ENCODE measurements at places on chromosomes 2 and 18. TPM values are rescaled to one million over a fixed set of nuclear protein-coding genes. Genes with fewer than 3 reads are reported as not detected.

Gene SLC5A7
- total RNA-seq, result not detected

Gene GCA
- 52.9 TPM for total RNA-seq

Gene TSGA10
- total RNA-seq, result 21.6 TPM

Gene ZNF804A
- 0.10 TPM for total RNA-seq

Gene AGXT
- not detected for total RNA-seq

Gene MEIS1
- 1.8 TPM for total RNA-seq

Gene IL36G
- total RNA-seq, result not detected

Measured in renal cortical epithelial cell (primary cell).